ENCODE measurements at places on chromosomes 12 and 14.

DNA sequence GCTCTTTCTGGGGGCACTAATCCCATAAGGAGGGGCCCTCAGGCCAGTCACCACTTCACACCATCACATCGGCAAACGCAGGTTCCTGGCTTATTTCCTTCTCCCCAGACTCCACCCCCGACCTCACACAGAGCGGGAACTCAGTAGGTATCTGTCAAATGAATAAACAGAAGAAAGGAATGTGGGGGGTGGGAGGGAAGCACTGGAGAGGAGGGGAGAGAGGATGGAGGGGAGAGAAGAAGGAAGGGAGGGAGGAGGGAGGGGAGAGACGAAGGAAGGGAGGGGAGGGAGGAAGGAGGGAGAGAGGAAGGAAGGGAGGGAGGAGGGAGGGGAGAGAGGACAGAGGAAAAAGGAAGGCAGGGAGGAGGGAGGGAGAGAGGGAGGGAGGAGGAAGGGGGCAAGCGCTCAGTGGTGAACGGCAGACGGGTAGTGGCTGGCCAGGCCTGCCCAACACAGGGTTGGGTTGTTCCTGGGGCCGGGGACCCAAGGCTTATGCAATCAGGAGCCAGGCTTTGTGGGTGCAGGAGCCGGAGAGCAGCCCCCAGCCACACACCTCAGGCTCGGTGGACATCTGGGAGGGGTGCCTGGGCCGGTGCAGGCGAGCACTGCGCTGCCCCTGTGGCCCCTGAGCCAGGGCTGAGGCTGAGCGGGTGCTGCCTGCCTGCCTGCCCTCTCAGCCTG, 52.6 kb upstream of the FBRSL1 start:
- no peak for DNase-seq

DNA sequence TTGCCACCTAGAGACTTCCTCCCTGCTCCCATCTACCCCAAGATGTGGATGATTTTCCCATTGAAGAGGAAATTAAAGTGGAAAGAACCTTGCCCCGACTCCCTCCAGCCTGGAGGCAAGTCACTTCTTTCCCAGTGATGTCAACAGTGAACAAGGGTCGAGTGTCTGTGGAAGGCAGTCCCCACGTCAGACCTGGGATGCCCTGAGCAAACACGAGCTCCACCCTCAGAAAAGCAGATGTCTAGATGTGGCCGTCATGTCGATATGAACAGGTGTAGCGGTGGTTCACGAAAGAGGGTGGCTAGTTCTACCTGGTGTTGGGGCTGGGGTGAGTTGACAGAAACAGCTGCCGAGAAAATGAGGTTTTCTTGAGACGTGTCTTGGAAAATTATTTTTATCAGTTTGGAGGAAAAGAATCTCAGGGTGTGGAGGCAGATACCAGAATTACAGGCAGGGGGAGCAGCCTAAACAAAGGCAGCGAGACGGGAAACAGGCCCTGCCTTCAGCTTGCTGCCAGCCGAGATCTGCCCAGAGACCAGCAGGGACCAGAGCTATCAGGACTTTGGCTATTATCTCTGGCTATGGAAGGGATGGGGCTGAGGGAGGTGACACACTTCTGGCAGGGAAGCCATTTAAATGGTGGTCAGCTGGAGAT, 25.9 kb downstream of the SYNDIG1L start:
- DNase-seq: no peak

DNA sequence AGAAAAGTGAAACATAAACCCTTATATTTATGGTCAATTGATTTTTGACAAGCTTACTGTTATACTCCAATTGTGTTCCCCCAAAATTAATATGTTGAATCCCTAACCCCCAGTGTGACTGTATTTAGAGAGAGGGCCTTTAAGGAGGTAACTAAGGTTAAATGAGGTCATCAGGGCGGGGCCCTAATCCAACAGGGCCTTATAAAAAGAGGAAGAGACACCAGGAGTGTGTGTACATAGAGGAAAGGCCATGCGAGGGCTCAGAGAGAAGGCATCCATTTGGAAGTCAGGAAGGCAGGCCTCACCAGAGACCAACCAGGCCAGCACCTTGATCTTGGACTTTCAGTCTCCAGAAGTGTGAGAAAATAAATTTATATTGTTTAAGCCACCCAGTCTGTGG, 6.5 kb upstream of the VTI1B start:
- peak; percentile 76 for DNase-seq

DNA sequence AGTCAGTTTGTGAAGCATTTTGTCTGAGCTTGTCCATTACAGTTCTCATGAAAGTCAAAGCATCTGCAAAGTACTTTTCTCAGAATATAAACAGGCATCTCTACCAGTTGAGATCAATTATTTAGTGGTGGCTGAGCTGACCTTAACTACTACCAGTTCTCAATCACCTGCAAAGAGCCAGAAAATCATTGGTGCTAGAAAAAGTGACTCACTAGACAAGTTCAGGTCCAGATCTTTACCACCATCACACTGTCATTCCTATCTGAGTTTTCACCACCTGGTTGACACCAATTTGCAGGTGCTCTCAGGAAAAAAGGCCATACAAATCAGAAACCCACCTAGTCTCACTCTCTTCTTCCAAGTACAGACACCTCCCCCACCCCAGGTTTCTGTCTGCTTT, 33.3 kb downstream of the ITPR2 start:
- no peak for DNase-seq

DNA sequence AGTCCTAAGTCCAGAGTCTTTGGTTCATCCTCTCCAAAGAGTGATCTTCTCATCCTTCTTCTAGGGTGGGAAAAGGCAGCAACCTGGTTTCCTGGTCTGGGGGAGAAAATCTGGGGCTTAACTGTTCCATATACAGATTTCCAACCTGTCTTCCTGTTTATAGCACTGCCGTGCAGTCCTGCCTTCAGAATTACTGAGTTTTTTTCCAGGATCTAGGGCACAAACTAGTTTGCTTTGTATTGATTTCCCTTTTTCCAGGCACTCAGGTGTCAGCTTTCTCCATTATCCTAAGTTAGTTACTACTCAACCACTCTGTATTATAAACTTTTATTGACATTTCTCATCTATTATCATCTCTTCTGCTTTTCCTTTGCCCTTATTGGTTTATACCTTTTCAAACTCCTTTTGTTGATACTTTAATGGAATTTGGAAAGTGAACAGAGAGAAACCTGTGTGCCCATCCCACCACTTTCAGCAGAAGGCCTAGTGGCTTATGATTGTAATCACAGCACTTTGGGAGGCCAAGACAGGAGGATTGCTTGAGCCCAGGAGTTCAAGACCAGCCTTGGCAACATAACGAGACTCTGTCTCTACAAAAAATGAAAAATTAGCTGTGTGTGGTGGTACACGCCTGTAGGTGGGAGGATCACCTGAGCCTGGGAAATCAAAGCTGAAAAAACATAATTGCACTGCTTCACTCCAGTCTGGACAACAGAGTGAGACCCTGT, 4.1 kb upstream of the LYZ start:
- no peak for DNase-seq

DNA sequence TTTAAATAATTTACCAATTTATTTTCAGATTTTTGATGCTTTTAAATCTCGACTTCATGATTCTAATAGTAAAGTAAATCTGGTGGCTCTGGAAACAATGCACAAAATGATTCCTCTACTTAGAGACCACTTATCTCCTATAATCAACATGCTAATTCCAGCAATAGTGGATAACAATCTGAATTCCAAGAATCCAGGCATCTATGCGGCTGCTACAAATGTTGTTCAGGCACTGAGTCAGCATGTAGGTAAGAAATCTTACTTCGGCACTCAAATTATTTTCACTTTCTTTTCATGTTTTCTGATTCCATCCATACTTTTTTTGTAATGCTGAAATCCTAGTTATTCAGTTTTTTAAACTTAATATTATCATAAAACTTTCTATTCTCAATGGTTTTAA, 15.5 kb upstream of the PRPF39 start:
- DNase-seq: no peak

DNA sequence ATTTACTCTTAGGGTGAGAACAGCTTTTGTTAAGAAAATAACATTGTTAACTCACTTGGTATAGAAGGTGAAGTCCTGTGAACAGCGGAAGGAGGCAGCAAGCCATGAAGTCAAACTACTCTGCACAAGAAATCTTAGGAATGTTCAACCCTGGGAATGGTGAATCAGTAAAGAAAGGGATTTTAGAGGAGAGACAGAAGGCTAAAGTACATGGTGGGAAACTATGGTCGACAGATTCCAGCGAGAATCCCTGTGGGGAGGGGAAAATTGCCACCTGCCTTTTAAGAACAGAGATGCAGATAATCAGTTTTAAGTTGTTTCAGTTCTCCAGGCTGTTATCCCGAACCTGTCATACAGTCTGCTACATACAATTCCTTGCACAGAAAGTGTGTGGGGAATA, 63.2 kb upstream of the PTPRR start:
- DNase-seq: no peak

DNA sequence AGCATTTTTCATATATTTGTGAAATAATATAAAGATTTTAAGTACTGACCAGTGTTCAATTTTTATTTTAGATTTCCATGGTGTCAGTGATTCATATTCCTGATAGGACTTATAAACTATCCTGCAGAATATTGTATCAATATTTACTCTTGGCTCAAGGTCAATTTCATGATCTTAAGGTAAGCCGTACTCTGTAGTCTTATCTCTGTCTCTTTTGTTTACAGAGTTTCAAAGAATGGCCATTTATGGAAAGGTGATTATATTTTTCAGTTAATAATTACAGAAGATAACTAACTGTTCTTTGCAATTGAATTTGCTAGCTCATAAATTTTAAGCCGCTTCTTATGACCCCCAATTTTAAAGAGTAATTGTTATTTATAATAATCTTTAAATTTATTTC, 27.9 kb downstream of the CGRRF1 start:
- DNase-seq: no peak

DNA sequence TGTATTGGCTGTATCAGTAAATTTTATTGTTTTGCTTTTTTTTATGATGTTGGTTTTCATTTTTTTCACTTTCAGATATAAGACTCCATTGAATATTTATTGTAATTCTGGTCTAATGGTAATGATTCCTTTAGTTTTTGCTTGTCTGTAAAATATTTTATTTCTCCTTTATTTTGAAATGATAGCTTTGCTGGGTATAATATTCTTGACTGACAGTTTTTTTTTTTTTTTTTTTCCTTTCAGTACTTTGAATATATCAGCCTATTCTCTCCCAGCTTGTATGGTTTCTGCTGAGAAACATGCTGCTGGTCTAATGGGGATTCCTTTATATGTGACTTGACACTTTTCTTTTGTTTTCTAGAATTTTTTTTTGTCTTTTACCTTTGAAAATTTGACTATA, 195.1 kb upstream of the SLC38A2 start:
- DNase-seq: no peak

DNA sequence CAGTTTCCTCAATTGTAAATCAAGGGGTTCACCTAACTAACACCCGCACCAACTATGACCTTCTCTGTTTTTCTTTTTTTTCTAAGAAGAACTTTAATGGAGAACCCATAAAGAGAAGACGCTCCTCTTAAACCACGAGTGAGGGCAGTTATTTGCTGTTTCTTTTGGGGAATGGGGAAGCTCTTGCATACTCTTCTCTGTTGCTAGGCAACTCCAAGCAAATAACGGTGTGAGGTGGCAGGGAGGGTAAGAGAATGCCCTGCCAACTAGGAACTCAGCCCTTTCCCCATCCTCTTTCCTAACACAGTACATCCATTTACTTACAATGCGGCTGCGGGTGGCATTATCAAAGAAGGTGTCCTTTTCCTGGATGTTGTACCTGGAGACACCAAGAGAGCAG, 114.9 kb downstream of the ANO2 start:
- no peak for DNase-seq

DNA sequence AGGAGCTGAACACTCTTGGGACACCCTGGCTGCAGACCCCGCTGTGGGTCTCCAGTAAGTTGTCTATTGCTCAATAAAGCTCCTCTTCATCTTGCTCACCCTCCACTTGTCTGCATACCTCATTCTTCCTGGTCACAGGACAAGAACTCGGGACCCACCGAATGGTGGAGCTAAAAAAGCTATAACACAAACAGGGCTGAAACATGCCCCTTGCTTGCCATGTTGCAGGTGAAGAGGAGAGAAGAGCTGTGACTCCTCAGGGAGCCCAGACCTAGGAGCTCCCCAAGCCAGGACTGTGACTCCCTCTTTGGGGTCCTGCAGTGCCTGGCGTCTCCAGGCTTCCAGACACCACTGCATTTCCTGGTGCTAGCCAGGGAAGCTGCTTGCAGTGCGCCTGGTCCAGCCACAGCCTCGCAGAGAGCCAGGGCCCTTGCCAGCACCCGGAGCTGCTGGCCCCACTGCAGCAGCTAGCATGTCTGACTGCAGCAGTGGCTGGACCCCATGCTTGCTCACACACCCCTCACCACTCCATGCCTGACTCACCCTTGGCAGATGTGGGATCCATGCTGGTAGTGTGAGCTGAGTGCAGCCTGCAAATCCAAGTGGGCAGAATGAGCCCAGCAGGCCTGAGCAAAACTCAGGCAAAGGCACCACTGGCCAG, 37.1 kb upstream of the OR5AU1 start:
- no peak for DNase-seq

DNA sequence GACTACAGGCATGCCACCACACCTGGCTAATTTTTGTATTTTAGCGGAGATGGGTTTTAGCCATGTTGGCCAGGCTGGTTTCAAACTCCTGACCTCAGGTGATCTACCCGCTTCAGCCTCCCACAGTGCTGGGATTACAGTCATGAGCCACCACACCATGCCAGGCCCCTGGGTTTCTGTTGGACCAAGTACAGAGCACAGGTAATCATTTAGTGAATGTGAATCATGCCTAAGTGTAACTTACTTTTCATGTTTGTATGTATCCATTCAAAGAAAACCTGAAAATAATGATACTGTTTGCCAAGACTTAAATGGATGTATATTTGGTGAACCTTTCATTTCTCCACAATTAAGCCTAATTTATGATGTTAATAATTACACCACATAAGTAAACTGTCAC, 65.9 kb downstream of the FGD6 start:
- no peak for DNase-seq

DNA sequence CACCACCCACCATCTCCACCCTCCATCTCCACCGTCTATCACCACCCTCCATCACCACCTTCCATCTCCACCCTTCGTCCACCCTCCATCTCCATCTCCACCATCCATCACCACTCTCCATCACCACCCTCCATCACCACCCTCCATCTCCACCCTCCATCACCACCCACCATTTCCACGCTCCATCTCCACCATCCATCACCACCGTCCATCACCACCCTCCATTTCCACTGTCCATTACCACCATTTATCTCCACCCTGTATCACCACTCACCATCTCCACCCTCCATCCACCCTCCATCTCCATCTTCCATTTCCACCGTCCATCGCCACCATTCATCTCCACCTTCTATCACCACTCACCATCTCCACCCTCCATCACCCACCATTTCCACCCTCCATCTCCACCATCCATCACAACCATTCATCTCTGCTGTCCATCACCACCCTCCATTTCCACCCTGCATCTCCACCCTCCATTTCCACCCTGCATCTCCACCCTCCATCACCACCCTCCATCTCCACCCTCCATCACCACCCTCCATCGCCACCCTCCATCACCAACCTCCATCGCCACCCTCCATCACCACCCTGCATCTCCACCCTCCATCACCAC, 6.1 kb upstream of the CEP170B start:
- DNase-seq: no peak

- DNase-seq: no peak
These were observed 14.8 kb downstream of the ELK3 start for GRCh38 chr12:96208801-96209549.

Measured in hematopoietic multipotent progenitor cell treated with erythropoietin and hydrocortisone succinate and interleukin-3 and kit ligand, for 15 days (in vitro differentiated cells).